ENCODE measurements at places on chromosomes 4 and X.

- no peak for DNase-seq
Measured at GRCh38 chr4:137375111-137375850, 157.0 kb downstream of the PCDH18 start.

DNA sequence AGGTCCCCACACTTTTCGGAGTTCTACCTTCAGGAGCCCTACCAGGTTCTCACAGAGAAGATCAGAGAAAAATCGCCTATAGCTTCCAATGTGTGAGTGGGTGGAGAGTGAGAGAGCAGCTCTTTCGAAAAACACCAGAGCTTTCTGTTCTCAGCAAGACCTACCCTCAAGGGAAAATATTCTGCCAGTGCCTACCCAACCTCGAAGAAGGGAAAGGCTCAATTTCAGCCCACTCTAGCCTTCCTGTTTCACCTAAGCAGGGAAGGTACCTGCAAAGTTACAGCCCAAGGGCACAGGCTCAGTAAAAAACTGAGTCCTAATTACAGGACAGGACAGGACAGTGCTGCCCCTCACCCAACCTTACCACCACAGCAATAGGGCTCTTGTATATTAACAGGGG, 104.0 kb upstream of the WDR17 start:
- no peak for DNase-seq

GRCh38 chr4:62161446-62161845, 961.3 kb downstream of the ADGRL3 start:
- DNase-seq, result no peak

DNA sequence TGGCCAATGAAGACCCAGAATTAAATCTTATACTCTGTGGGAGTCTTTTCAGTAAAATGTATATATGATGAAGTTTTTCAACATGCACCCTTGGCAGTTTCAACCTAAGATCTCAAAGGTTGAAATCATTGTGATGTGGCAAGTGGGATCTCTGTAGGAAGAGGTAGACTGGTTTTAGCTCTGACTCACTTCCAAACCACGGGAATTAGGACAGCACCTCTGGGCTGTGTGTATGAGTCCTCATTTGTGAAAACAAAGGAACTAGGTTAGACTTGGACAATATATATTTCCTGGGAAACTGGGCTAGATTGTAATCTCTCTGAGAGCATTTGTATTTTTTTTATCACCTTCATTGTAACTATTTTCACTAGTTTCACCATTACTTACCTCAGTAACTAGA, 333.0 kb downstream of the ADGRL3 start:
- no peak for DNase-seq

- DNase-seq, result no peak
Measured at GRCh38 chrX:134969726-134970125, 21.1 kb upstream of the SMIM10 start.

GRCh38 chrX:18895189-18895951, 88.5 kb downstream of the PHKA2 start:
- peak; percentile 66 for DNase-seq

DNA sequence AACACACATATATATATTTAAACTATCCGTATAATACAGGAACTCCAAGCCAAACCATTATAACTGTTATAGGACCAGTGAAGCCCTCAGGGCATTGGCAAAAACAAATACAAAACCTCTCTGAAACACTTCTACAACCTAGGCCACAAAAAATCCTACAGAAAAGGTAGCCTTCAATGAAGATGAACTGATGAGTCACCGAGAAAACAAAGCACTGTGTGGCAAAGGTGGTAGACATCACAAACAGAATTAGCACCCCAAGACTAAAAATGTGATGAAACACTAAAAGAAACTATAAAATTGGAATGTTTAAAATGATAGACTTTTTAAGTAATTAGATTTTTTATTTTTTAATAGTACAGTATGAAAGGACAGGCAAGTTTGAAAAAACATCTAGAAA, 5.5 kb upstream of the HSPA4L start:
- DNase-seq, result no peak

GRCh38 chrX:135984791-135985156, 461 bp upstream of the SLC9A6 start:
- DNase-seq, result no peak

GRCh38 chr4:183287309-183287659, 32.8 kb downstream of the CLDN22 start:
- no peak for DNase-seq

DNA sequence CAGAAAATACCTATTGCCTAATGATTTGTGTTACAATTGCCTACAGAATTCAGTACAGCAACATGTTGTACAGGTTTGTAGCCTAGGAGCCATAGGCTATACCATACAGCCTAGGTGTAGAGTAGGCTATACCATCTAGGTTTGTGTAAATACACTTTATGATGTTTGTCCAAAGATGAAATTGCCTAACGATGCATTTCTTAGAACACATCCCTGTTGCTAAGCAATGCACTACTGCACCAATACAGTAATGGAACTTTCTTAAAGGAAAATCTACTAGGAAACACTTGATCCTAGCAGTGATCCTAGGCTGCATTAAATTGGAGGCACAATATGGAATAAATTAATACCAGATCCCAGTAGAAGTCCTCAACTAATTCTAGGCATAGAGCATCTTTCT, 18.3 kb downstream of the NOA1 start:
- DNase-seq, result no peak

DNA sequence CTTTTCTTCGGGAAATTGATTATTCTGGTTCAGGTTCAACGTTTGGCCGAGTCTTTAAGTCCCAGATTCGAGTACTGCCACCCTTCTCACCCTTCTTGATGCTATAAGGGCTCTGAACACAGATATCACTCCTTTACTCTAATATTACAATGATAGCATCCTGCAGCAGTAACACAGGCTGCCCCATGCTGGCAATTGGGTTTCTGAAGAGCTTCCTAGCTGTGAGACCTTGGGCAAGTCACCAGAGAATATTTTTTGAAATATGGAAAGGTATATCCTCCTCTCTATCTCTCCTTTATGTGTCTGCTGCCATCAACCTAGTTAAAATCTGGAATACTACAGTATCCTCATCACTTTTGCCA, 297 bp upstream of the MTMR8 start:
- DNase-seq, result no peak

DNA sequence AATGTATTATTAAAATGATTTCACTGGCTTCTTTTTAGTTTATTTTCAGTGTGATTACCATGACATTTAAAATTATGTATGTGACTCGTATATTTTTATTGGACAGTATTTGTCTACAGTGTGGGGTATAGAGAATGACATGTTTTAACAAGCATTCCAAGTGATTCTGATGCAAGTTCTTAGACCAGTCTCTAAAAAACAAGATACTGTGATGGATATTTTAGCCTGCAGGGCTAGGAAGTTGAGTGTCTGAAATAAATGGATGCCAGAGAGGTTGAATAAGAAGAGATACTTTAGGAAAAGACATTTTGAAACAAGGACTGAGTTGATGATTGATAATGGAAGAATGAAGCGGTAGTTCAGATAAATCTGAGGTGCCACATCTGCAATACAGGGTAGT, 3.5 kb upstream of the MAD2L1 start:
- no peak for DNase-seq

- no peak for DNase-seq
Measured at GRCh38 chr4:123651066-123651465, 254.5 kb downstream of the SPRY1 start.

- no peak for DNase-seq
Measured at GRCh38 chr4:8160233-8160560, 1.6 kb upstream of the ABLIM2 start.

DNA sequence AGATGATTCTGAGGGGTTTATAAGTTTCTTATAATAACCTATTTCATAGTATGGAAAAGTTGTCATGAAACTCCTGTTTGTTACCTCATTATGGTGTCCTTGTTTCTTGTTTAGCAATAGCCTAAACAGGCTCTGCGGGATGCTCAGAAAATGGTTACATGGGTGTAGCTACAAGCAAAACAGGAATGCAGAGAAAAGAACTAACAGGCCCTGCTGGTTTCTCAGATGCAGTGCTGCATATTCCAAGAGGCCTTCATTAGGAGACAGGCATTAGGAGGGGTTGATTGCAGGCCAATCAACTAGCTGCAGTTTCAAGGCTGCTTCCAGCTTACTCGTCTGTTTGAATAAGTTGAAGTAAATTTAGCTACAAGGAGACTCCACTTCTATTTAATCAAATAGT, 37.6 kb upstream of the HPGD start:
- DNase-seq, result no peak

DNA sequence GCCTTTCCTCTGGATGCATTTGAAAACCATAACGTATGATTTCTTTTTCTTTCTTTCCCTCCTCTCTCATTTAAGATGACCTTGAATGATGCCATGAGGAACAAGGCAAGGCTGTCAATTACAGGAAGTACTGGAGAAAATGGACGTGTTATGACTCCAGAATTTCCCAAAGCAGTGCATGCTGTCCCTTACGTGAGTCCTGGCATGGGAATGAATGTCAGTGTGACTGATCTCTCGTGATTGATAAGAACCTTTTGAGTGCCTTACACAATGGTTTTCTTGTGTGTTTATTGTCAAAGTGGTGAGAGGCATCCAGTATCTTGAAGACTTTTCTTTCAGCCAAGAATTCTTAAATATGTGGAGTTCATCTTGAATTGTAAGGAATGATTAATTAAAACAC, 142.8 kb downstream of the GRIA2 start:
- no peak for DNase-seq

DNA sequence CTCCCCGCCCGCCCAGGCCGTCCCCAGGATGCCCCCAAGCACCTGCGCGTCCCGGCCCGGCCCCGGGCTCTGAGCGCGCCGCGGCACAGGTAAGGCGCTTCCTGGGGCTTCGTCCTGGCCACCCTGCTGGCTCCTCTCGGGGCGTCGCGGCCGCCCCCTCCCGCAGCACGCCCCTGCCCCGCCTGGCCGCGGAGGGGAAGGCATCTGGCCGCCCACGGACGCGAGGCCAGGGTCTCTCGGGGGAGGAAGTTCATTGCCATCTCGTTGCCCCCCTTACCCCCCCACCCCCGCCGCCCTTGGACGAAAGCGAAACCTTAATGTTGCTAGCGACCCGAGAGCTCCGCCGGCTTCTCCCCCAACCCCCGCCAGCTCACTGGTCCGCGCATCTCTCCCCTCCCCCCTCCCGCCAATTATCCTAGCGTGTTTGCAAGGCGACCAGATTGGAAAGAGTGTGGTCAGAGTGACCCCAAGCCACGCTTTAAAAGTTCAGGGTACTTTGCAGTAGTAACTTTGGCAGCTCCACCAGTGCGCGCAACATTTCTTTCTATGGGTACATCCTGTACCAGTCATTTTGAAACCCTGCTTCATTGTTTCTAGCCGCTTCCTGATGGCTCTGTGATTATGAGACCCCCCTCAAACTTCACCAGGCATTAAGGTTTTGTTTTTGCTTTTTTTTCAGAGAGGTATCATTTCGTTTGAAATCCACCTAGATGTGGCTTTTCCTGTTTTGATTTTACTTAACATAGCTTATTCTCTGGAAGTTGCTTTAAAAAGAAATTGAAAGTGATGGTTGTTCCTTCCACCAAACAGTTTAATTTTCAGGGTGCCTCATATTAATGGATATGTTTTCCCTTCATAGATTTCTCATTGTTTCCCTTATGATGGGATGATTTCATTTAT, 626 bp downstream of the TBC1D1 start:
- DNase-seq, result no peak

DNA sequence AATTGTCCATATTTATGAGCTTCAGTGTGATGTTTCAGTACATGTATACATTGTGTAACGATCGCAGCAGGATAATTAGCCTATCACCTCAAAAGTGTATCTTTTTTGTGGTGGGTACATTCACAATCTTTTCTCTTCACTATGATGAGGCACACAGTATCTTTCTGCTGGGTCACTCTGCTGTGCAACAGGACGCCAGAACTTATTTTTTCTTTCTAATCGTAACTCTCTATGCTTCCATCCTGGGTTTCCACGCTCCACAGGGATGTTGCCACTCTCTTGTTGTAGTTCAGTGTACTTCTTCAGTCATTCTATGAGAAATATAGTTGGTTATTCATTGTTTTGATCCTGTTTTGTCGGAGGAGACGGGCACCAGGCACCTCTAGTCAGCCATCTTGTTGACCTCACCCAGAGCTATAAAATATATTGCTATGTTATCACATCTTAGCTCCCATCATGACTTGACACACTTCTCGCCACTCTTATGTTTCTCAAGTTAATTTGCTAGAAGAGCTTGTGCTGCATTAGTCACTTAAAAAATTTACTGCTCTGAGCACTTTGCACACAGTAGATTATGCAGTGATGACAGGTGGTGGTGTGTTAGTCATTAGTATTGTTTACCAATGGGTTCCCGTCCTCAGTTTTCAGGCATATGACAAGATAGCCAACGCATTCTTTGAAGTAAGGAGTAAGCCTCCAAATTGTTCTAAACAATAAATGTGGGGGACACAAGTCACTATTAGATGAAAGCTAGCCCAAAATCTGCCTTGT, 1002.7 kb upstream of the PCDH7 start:
- DNase-seq, result no peak

GRCh38 chrX:333611-334311, 15.2 kb upstream of the GTPBP6 start:
- peak; percentile 50 for DNase-seq

GRCh38 chr4:138833974-138834373, 181.6 kb upstream of the NOCT start:
- DNase-seq, result no peak

Data from upper lobe of right lung (tissue), 1 donor.